T-cell (primary cell): ENCODE measurements at places on chromosomes 16 and 17. TPM values are rescaled to one million over a fixed set of nuclear protein-coding genes. Genes with fewer than 3 reads are reported as not detected.

- peaks cover 70% of the 10 kb centered on the region for H3K36me3 ChIP-seq
- no peaks in the 10 kb centered on the region for H3K4me1 ChIP-seq
- no peak overlapping the region for H3K4me3 ChIP-seq
- no peaks in the 10 kb centered on the region for H3K27me3 ChIP-seq
- no peak for DNase-seq
These were observed 119.8 kb downstream of the HIC1 start for GRCh38 chr17:2174468-2175293.

DNA sequence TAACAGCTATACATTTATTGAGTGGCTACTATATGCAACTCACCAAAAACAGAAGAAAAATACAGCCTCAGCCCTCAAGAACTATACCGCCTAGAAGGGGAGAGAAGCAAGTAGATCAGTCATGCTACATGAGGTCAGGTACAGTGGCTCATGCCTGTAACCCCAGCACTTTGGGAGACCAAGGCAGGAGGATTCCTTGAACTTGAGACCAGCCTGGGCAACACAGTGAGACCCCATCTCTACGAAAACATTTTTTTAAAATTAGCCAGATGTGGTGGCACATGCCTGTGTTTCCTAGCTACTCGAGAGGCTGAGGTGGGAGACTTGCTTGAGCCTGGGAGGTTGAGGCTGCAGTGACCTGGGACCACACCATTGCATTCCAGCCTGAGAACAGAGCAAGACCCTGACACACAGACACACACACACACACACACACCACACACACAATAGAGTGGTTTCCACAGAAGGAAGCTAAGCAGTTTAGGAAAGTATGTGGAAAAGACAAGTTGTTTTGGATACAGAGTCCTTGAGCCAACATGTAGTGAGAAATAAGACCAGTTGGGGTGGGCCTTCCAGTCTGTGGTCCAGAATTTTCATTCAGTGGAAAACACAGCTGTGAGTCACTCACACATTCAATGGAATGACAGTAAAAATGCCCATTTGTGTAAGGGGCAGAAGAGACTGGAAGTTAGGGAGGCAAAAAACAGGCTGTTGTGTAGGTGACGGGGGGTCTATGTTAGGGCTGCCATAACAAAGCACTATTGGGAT lies 10.7 kb upstream of the SNTB2 start:
- H3K36me3 ChIP-seq = no peaks in the 10 kb centered on the region
- no peaks in the 10 kb centered on the region for H3K4me1 ChIP-seq
- H3K4me3 ChIP-seq = no peak overlapping the region
- no peak for DNase-seq

GRCh38 chr17:76495663-76496400 lies 5.4 kb downstream of the RHBDF2 start:
- H3K4me1 ChIP-seq = peaks cover 14% of the 10 kb centered on the region
- DNase-seq = no peak
- no peaks in the 10 kb centered on the region for H3K27me3 ChIP-seq
- no peak overlapping the region for H3K27ac ChIP-seq
- H3K4me3 ChIP-seq = no peak overlapping the region
- H3K36me3 ChIP-seq = peaks cover 7% of the 10 kb centered on the region

GRCh38 chr17:80319999-80320344 lies 59.3 kb downstream of the RNF213 start:
- DNase-seq = no peak
- no peaks in the 10 kb centered on the region for H3K27me3 ChIP-seq
- no peak overlapping the region for H3K4me3 ChIP-seq

GRCh38 chr16:17433577-17434451 lies 36.9 kb downstream of the XYLT1 start:
- no peaks in the 10 kb centered on the region for H3K27me3 ChIP-seq
- H3K36me3 ChIP-seq = no peaks in the 10 kb centered on the region
- no peak overlapping the region for H3K4me3 ChIP-seq
- no peak for DNase-seq
- H3K27ac ChIP-seq = no peak overlapping the region

- H3K4me3 ChIP-seq = no peak overlapping the region
- no peak overlapping the region for H3K27ac ChIP-seq
- H3K27me3 ChIP-seq = no peaks in the 10 kb centered on the region
- H3K36me3 ChIP-seq = no peaks in the 10 kb centered on the region
- DNase-seq = no peak
These were observed 95.1 kb downstream of the XYLT1 start for GRCh38 chr16:17375461-17376304.

DNA sequence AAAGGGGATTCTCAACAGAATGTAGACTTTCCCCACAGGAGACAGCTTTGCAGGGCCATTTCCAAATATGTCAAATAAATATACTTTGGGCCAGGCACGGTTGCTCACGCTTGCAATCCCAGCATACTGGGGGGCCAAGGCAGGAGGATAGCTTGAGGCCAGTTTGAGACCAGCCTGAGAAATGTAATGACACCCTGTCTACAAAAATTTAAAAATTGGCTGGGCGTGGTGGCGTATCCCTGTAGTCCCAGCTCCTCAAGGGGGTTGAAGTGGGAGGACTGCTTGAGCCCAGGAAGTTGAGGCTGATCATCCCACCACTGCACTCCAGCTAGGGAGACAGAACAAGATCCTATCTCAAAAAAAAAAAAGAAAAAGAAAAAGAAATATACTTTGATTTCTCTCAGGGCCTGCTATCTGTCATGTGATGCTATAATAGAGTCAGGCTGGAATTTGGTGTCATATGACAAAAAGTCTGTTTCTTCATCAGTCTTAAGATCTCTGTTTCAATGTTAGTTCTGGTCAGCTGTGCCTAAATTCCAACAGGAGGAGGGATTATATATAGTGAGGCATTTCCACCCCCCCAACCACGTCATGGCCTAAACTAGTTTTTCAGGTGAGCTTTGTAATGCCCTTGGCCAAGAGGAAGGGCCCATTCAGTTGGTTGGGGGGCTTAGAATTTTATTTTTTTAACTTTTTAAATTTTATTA lies 4.3 kb upstream of the ZDHHC7 start:
- no peak for DNase-seq
- H3K27ac ChIP-seq = no peak overlapping the region
- H3K4me3 ChIP-seq = no peak overlapping the region
- no peaks in the 10 kb centered on the region for H3K27me3 ChIP-seq

DNA sequence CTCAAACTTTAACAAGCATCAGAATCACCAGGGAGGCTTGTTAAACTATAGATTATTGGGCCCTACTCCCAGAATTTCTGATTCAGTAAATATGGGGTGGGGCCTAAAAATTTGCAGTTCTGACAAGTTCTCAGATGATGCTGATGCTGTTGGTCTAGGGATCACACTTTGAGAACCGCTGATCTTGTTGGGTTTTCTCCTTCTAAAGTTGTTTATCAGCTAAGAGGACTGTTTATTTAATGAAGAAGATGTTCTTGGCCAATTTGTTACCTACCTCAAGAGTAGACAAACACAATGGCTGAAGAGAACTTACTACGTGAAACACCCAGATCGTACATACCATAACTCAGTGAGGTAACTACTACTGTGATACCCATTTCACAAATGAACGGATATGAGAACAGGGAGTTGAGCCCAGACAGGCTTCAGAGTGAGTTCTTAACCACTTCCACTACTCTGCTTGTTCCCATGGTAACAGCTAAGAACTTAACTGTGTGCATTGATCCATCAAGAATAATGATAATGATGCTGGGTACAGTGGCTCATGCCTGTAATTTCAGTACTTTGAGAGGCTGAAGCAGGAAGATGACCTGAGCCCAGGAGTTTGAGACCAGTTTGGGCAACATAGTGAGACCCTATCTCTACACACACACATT lies 85.3 kb upstream of the NSRP1 start:
- no peak for DNase-seq
- H3K27ac ChIP-seq = no peak overlapping the region
- no peaks in the 10 kb centered on the region for H3K27me3 ChIP-seq
- H3K36me3 ChIP-seq = no peaks in the 10 kb centered on the region

DNA sequence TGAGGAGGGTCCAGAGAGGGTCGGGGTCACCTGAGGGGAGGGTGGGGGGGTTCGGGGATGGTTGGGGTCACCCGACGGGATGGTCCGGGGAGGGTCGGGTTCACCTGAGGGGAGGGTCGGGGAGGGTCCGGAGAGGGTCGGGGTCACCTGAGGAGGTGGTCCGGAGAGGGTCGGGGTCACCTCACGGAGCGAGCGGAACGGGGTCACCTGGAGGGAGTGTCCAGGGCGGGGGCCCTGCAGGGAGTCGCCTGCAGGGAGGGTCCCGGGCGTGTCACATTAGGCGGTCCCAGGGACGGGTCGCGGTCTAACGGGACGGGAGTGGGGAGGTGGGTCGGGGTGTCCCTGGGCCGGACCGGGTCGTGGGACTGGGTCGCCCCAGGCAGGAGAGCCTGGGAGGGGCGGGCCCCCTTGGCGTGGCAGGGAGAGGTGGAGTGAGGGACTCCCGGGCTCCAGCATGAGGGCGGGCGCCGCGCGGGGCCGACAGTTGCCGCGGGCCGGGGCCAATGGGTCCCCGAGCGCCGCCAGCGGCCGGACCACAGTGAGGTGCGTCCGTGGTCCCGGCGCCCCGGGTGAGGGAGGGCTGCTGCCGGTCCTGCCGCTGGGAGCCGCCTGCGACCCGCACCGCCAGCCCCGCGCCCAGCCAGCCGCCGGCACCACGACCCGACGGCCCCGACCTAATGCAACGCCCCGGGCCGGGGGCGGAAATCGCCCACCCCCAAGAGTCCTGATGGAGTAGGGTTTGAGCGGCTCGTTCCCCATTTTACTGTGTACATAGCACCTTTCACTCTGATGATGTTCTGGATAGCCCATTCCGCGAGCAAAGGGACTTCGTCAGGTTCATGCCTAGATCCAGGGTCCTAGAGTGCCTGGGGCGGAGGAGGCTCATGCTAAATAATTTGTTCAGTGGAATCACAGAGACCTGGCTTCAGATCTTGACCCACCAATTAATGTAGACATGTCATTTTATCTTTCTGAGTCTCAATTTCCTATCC lies 1.2 kb upstream of the ABCA3 start:
- no peak for DNase-seq
- H3K4me3 ChIP-seq = no peak overlapping the region
- H3K27me3 ChIP-seq = peaks cover 21% of the 10 kb centered on the region

DNA sequence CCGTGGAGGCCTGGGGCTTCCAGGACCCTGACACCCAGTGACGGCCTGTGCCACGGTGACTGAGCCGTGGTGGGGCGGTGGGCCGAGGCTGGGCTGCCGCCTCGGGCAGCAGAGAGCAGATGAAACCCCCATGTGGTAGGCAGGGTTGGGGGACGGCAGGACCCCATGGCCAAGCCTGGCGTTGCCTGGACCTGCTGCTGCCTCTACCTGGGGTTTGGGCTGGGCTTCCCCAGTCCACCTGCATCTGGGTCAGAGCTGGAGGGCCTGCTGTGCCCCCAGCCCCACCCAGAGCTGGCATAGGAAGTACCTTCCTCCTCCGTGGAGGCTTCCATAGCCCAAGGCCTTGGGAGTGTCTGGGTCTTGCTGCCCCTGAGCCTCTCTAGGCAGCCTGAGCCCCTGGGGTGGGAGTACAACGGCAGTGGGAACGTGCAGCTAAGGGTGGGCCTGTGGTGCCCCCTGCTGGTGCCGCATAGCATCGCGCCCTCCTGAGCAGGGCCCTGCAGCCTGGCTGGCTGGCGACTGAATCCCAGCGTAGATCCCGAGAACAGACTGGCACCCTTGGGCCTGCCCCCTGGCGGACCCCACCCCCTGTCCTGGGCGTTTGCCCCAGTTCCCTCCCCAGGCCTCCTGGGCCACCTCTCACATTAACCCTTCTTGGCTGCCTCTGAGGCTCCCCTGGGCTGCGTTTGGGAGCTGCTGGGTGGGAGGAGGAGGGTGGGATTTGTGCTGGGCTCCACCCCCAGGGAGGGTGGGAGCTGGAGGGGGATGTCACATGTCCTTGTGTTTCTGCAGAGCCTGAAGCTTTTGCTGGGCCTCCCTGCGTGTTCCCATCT lies 12.6 kb upstream of the ATP6V0C start:
- peaks cover 7% of the 10 kb centered on the region for H3K36me3 ChIP-seq
- no peak overlapping the region for H3K4me3 ChIP-seq
- H3K27ac ChIP-seq = no peak overlapping the region
- DNase-seq = peak; percentile 69
- H3K27me3 ChIP-seq = no peaks in the 10 kb centered on the region

- H3K36me3 ChIP-seq = no peaks in the 10 kb centered on the region
- no peaks in the 10 kb centered on the region for H3K4me1 ChIP-seq
- no peak overlapping the region for H3K4me3 ChIP-seq
These were observed 142.5 kb upstream of the ELAC2 start for GRCh38 chr17:13160296-13160695.

SEZ6L2 gene
- total RNA-seq = not detected

LHX1 gene
- total RNA-seq = not detected

KRTAP3-1 gene
- not detected for total RNA-seq

NAGS gene
- 2.4 TPM for total RNA-seq

TBX6 gene
- total RNA-seq = 1.5 TPM

TEKT5 gene
- total RNA-seq = not detected
